ENCODE measurements at places on chromosomes 12 and 14.

- DNase-seq: no peak
Measured at GRCh38 chr12:49200919-49201594, 12.2 kb upstream of the TUBA1A start.

GRCh38 chr12:64137117-64137516, 85.0 kb downstream of the KICS2 start:
- no peak for DNase-seq

DNA sequence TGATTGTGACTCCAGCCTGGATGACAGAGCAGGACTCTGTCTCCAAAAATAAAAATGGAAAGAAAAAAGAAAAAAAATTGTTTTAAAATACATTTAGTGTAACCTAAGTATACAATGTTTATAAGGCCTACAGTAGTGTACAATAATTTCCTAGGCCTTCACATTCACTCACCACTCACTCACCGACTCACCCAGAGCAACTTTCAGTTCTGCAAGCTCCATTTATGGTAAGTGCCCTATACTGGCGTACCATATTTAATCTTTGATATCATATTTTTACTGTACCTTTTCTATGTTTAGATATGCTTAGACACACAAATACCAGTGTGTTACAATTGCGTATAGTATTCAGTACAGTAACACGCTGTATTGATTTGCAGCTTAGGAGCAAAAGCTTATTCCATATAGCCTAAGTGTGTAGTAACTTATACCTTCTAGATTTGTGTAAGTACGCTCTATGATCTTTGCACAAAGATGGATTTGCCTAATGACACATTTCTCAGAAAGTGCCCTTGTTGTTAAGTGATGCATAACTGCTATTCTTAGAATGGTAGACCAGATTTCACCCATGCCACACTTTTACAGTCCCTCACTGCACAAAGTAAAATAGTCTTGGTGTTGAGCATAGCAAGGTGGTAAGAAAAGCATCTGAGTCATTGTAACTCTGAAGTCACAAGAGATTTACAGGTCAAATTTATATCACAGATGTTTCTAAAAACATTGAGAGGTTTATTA, 151.9 kb downstream of the LRRK2 start:
- no peak for DNase-seq

GRCh38 chr12:27794818-27795584, 15.0 kb upstream of the MANSC4 start:
- no peak for DNase-seq

DNA sequence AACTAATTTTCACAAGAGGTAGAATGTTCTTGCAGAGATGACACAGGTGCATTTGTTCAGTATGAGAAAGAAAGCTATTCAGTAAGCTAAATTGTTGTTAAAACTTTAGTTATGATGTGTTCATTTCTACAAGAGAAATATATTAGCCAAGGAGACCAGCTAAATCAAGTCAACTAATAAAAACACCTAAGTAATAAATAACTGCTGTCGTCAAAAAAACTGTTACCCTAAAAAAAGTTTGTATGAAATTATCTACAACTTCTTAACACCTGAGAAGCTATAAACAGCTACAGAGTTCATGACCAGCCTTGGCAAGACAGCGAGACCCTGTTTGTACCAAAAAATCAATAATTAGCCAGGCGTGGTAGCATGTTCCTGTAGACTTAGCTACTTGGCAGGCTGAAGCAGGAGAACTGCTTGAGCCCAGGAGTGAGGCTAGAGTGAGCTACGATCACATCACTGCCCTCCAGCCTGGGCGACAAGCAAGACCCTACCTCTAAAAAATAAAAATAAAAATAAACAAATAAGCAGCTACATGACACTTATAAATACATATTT, 67.6 kb upstream of the AP4S1 start:
- DNase-seq: no peak

GRCh38 chr12:130948751-130949150, 5.0 kb upstream of the ADGRD1 start:
- no peak for DNase-seq

All from activated CD4-positive, alpha-beta T cell treated with anti-CD3 and anti-CD28 coated beads, Interleukin-2, amount 50 U/mL, for 4 hours (primary cell).